Inflammatory macrophage treated with lipopolysaccharide for 4 hours (primary cell): ENCODE measurements at places on chromosomes 3 and 15.

GRCh38 chr15:60635507-60636352 is 156.8 kb upstream of the ICE2 start:
- peak; percentile 61 for DNase-seq

GRCh38 chr3:163773136-163773535 is 1305.2 kb downstream of the SI start:
- no peak for DNase-seq

DNA sequence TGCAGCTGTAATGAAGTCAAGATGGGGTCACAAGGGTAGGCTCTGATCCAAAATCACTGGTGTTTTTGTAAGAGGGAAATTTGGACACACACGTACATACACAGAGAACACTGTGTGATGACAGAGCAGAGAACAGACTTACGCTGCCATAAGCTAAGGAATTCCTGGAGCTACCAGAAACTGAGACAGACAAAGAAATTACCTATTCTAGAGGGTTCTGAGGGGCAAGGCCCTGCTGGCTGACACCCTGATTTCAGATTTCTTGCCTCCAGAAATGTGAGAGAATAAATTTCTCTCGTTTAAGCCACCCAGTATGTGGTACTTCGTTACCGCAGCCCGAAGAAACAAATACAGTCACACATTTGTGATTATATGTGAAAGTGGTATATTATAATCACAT is 24.8 kb downstream of the CBLB start:
- DNase-seq: no peak

DNA sequence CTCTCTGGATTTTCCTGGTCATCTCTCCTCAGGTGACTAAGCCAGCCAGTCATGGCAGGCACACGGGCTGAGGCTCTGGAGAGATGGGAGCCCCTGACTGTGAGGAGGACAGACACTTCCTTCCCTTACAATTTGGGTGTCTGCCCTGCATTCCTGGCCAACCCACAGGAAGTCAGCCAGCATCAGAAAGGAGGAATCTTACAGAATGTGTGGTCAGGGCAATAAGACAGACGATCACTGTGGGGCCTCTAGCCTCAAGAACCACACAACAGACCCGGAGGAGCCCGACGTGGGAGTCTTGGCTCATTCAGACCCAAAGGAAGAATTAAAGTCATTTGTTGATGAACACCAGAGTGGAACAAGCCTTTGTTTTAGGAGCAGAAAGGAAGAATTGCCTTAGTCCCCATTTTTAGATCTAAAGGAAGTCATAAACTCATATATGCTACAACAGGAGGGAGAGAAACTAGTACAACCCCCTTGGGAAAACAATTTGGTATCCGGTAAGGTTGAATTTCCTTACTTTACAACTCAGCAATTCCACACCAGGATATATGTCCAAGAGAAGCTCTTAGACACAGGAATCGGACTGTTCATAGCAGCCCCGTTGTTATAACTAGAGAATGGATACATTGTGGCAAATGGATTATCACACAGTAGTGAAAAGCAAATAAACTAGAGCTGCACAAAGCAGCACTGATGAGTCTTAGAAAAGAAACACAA is 62.2 kb downstream of the ABTB1 start:
- DNase-seq: peak; percentile 77

- no peak for DNase-seq
These were observed 793 bp downstream of the PCOLCE2 start for GRCh38 chr3:142888099-142888480.

DNA sequence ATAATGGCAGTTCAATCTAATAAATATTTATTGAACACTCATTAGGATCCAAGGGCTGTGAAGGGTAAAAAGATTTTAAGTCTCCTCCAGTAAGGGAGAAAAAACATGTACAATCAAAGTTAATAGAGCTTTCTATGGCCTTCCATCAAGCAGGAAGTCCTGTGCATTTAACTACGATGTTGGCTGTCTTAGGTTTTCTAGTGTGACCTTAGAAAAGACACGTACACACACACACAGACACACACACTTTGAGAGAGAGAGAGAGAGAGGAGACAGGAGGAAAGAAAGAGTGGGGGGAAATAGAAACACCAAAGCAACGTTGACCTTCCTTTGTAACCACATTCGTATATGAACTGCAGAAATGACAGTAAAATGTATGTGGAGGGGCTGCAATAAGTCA is 126.1 kb upstream of the TMC3 start:
- DNase-seq: no peak

- DNase-seq: no peak
These were observed 1.1 kb downstream of the MYH15 start for GRCh38 chr3:108509263-108509662.

- no peak for DNase-seq
These were observed 330.1 kb downstream of the SOX2 start for GRCh38 chr3:182041668-182042291.

GRCh38 chr3:107404727-107405469 is 27.7 kb downstream of the CCDC54 start:
- DNase-seq: no peak

DNA sequence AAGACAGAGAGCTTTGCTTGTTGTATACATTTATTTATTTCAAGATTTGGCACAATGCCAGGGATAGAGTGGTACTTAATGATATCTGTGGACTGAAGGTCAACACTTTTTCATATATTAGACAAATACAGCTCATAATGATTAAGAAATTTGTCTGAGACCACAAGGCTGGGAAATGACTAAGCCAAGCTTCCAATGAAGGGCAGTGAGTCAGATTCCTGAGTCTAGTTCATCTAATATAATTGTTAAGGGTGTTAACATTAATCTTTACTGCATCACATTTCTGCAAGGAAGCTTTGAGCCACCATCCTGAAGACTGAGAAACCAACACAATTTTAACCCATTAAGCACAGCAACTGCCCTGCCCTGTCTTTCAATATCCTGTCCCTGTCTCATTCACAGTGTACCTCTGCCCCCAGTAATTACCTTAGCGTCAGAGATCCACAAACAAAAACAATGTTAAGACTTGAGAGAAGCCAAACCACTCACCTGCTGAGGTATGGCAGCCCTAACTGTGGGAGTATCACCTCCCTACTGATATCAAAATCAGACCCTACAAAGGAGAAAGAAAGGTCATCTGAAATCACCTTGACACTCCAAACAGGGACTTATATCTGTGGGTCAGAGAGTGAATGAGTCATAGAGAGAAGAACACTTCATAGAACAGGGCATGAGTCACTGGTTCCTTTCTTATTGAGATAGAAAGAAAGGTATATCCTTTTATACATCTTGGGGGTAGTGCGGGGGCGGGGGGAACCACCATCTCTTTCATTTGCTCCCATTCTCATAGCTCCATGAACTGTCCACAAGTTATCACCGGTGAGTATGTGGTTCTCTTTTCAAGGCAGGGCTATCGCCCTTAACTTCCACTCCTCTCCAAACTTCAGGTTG is 74.7 kb downstream of the MAGI1 start:
- no peak for DNase-seq

DNA sequence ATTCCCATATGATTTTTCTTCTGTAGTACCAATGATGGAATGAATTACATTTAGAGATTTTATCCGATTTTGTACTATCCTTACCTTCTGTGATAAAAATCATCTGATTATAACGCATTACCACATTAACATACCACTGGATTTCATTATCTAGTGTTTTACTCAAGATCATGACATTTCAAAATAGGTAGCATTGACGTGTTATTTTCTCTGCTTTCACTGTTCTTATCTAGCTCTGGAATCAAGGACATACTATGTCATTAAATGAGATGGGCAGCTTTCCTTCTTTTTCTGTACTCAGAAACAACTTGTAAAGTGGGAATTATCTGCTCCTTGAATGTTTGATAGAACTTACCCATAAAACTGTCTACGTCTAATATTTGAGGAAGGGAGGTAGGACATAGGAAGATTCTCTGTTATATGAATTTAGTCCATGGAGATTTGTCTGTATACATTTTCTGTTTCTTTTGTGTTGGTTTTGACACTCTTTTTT is 183.7 kb upstream of the NR2E3 start:
- no peak for DNase-seq

DNA sequence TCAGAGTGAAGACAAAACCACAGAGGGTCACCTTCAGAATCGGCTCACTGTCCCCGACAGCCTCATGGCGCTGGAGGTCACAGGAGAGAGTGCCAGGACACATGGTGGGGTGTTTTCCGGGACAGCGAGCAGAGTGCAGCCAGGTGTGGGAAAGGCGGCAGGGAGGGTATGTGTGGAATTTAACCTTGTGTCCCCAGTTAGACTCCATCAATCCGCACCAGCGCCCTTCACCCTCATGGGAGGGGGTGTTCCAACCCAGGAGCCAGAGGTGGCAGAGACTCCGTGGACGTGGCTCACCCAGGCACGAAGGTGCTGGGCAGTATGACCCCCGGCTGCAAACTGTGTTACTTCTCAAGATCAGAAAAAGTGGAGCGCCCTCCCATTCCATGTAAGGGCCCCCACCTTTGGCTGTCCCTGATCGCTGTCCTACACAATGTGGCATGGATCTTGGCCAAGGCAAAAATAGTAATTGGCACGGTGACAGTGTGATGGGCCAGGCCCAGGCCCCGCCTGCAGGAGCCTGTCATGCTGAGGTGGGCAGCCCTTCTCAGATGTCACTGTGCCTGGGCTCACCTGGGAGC is 190.3 kb downstream of the XXYLT1 start:
- no peak for DNase-seq

DNA sequence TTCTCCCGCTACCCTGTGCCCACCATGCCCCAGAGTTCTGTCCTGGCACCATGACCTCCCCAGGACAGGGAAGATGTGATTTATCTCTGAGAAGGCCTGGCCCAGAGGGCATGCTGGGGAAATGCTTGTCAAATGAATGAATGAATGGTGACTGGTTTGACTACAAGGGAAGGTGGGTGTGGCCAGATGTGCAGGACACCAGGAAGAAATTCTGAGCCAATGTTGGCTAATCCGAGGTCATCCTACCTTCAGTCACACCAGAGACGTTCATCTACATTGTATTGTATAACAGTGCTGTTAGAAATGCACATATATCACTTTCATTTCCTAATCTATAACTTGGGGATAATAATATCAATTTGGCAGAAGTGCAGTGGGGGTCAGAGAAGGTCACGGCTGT is 138.4 kb downstream of the FAM43A start:
- no peak for DNase-seq
